GM18507 (cell line): ENCODE measurements at places on chromosomes 3 and 15.

DNA sequence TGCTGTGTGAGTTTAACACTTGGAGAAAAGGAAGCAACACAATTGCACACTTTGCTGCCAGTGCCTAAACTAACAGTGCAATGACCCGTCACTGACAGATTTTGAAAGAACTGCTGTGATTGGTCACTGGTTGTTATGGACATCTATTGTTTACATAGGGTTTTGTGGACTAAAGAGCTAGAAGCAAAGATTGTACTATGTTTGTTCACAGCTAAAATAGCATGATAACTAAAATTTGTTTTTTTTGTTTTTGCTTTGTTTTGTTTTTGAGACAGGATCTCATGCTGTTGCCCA lies 112.4 kb upstream of the GOLGA8J start:
- no peak for DNase-seq

- no peak for DNase-seq
Observed at GRCh38 chr3:170740726-170741591, 129.0 kb downstream of the RPL22L1 start.

DNA sequence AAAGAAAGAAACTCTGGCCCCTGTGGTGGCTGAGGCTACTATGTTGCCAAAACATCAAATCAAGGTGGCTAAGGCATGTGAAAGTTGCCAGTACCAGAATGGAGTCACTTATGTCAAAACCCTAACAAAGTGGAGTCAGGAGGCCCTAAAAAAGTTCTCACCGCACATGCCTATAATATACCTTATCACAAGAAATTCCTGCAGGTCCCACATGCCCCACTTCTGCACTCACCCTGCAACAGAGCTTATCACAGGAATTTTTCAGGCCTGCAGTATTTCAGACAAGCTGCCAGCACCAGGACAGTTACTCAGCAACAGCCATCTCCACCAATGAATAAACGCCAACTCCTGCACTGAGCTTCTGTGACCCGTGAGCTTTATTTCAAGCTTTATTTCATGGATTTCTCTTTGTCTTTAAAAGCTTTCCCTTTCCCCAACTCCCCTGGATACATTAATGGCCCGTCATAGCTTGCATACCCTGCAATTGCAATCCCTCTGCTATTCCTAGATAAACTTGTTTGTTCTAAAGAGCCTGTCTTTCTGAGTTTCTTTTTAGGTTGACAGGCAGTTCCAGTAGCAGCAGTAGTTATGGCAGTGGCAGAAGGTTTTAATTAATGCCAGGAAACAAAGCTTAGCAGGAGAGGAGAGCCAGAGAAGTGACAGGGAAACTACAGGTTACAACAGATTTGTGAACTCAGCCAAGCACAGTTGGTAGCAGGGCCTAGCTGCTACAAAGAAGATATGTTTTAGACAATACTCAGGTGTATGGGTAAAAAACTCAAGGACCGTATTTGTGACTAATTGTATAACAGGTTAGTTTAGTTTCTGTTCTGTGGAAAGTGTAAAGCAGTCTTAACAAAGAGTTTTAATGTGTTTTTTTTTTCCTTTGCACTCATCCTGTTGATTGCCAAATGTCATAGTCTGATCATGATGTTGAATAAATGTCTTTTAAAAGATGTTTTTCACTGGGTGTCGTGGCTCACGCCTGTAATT lies 15.9 kb upstream of the TMEM42 start:
- DNase-seq = no peak

- DNase-seq = no peak
Observed at GRCh38 chr3:47247131-47248064, 35.2 kb downstream of the KIF9 start.

GRCh38 chr3:23112491-23112890 lies 90.6 kb upstream of the UBE2E2 start:
- no peak for DNase-seq

DNA sequence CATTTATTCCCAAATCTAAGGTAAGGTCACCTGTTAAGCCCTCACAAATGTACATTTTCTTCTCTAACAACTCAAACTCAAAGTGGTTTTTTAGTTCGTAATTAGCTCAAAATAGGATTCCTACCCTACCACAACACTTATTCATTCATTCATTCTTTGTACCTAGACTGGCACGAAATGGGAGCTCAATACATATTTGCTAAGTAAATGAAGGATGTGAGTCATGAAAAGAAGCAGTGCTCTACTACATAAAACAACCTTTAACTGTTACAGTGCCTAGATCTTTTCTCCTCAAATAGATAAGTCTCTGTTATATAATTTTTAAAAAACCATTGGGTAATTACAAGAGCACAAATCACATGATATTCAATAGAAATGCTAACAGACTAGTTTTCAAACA lies 13.1 kb downstream of the RSL24D1 start:
- DNase-seq = no peak

GRCh38 chr3:65729973-65730372 lies 308.7 kb downstream of the MAGI1 start:
- DNase-seq = no peak

- no peak for DNase-seq
Observed at GRCh38 chr15:23472033-23472432, 25.0 kb upstream of the GOLGA6L2 start.

- no peak for DNase-seq
Observed at GRCh38 chr15:65248511-65249255, 37.4 kb upstream of the CILP start.

DNA sequence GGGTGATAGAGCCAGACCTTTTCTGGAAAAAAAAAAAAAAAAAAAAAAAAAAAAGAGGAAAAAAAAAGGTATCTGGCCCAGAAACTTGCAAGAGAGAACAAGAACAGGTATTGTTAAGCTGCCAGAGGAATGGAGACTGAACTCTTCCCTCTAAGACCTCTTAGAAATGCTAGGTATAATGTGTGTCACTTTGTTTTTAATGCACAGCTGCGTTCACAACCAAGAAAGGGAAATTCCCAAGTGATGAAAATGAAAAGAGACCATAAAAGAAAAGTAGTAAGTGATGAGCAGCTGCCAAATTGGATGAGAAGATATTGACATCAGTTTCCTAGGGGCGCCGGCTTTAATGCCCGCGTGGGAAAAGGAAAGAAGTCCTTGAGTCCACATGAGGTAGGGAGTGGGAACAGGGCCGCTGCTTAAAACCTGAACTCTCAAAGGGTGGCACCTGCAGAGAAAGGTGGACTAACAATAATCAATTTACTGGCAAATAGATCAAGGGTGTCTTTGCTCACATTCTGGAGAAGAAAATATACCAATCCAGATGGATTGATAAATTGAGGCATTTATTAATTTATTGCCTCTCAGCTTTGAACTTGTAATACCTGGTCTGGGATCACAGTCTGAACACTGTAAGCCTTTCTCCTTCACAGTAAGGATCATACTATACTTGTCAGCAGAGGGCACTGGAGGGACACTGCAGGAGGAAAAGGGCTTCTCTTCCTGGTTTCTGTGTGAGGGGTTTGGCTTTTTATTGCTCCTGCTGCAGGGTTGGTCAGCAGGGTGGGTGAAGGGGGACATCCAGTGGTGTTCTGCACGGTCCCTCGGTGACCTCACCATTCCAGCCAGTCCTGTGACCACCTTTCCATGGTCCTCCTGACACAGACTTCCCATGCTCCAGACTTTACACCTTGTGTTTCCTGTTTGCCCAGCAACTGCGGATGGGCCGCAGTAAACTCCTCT lies 131.6 kb downstream of the AQP9 start:
- peak; percentile 12 for DNase-seq

DNA sequence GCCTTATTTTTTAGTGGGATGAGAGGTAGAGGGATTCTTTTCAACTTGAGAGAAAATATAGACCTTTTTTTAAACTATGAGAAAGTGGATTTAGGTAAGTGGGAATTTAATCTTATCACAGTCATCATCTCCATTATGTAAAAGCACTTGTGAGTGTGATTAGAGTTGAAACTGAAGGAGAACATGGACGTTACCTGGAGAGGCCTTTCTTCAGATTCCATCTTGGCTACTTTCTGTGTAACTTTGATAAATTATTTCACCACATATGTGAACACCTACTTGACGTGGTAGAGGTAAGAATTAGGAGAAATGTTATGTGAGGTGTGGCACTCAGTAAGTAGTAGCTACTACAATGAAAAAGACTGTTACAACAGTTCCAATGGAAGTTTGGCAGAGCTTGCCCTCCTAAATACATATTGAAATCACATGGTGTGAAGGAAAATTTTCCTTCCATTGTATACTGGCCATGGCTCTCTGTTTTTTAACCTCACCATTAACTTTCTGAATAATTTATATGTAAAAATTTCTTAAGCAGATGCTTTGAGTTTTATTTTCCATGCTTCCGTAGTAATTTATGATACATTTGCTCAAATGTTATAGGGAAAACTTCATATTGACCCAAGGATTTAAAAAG lies 193.3 kb downstream of the FNDC3B start:
- DNase-seq = no peak

DNA sequence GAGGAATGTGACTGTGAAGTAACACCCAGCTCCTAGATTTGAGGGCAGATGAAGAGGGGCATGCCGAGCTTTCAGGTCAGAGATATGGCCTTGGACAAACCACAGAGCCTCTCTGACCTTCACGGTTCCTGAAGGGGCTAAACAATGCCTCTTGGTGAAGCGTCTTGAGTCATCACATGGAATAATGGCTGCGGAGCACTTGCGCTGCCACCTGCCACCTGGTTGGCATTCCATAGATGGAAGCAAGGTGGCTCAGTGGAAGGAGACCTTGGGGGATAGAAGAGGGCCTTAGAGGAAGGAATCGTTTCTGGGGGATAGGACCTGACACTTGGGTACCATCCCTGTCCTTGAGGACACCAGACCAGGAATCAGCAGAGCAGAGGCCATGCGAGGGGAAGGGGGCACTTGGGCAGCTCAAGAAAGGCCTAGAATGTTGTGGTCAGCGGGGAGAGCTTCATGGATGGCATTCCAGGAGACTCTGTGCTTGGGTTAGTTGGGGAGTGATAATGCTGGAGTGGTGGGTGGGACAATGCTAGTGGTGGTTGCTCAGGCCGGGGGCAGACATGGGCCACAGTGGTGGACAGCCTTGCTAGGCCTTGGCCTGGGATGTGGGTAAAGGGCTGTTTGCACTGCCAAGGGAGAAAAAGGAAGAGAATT lies 12.6 kb downstream of the MRAS start:
- no peak for DNase-seq

DNA sequence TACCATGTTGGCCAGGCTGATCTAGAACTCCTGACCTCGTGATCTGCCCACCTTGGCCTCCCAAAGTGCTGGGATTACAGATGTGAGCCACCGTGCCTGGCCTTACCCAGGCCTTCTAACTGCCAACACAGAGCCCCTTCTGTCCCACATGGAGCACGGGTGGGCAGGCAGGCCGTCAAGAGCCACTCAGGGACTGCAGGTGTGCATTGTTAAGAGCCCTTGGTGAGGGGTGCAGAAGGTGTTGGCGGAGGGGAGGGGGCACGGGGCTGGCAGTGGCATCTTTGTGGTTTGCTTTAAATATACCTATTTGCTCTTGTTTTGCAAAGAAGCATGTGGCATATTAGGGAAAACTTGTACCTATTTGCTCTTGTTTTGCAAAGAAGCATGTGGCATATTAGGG lies 37.3 kb downstream of the SMAD6 start:
- DNase-seq = no peak

GRCh38 chr15:35751413-35752133 lies 205.6 kb upstream of the DPH6 start:
- no peak for DNase-seq

GRCh38 chr3:32995098-32995497 lies 43.7 kb downstream of the CCR4 start:
- DNase-seq = no peak

GRCh38 chr15:61184431-61184830 lies 44.7 kb downstream of the RORA start:
- DNase-seq = no peak

- no peak for DNase-seq
Observed at GRCh38 chr3:77799278-77799677, 759.4 kb downstream of the ROBO2 start.

- no peak for DNase-seq
Observed at GRCh38 chr15:99450896-99451358, 114.9 kb upstream of the MEF2A start.

DNA sequence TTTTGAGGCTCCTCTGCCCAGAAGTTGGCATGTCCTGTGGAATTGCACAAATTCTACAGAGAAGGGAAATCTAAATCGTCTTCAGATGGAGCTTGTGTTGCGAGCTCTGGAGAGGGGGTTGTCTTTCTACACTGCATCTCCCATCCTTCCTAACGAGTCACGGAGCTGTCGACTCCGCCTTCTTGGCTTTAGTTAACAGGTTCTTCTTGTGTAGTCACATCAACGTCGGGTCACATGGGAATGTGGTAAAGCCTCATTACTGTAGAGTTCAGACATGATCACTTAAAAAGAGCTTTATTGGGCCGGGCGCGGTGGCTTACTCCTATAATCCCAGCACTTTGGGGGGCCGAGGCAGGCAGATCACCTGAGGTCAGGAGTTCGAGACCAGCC lies 60.0 kb downstream of the DNASE1L3 start:
- DNase-seq = no peak

DNA sequence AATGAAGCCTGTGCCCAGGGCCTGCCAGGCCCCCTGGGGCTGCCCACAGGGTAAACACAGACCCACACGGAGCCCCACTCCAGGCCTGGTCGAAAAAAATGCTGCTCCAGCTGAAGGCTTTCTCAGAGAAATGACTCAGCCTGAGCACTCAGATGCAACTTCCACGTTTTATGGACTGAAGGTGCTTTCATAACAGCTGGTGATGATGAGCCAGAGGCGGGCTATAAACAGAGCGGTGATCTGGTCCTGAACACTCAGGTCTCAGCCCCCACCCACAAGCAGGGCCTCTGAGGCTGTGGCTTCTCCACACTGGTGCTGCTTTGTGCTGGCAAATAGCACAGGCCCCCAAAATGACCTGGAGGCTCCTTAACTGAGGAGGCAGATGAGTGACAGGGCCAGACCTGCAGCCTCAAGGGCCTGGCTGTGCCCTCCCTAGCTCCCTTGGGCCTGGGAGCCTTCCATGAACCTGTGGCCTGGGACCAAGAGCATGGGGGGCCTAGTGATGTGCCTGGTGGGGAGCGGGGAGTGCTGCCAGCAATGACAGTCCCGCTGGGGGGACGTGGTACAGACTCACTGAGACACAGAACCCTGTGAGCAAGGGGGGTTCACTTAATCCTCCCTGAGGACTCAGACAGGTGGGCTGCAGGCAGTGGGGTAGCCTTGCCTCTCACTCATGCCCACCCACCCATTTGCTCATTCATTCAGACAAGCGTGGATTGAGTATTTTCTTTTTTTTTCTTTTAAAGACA lies 23.0 kb upstream of the FURIN start:
- DNase-seq = no peak

DNA sequence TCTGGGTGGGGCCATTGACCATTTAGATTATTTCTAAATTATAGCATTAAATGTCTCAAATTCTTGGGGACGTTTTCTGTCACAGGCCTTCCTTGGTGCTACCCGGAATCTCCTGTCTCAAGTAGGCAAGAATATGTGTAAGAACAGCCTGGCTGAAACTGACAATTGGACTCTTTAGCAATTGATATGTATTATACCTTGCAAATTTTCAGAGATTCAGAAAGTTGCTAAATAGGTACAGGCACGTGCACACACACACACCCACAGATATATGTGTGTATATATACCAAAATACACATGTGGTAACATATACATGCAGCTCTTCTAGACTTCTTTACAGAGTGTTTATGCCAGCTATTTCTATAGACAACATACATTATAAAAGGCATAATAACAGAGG lies 213.2 kb upstream of the NR2E3 start:
- DNase-seq = no peak
